Stimulated activated CD8-positive, alpha-beta memory T cell treated with anti-CD3 and anti-CD28 coated beads, Interleukin-15, amount 100 ng/mL, for 48 hours (primary cell): ENCODE measurements at places on chromosomes 7 and 10.

DNA sequence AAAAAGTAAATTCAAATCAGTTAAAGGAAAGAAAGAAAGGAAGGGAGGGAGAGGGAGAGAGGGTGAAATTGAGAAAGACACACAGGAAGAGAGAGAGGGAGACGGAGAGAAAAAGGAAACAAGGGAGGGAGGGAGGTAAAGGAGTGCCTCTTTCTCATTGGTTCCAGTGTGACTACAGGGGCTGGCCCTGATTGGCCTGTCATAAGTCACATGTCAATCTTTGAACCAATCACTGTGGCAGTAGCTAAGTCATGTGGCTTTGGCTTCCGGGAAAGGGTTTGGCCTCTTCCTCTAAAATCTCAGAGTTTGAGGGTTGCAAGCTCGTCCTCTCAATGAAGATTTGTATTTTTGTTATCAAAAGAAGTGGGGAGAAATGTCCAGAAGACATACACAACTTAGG lies 150.2 kb downstream of the RAB11FIP2 start:
- DNase-seq: no peak

- DNase-seq: no peak
Measured at GRCh38 chr7:92648067-92648466, 57.9 kb upstream of the FAM133B start.

GRCh38 chr7:131026297-131027000 lies 292.4 kb upstream of the KLF14 start:
- DNase-seq: no peak

GRCh38 chr10:77638321-77639101 lies 903 bp upstream of the KCNMA1 start:
- DNase-seq: no peak

DNA sequence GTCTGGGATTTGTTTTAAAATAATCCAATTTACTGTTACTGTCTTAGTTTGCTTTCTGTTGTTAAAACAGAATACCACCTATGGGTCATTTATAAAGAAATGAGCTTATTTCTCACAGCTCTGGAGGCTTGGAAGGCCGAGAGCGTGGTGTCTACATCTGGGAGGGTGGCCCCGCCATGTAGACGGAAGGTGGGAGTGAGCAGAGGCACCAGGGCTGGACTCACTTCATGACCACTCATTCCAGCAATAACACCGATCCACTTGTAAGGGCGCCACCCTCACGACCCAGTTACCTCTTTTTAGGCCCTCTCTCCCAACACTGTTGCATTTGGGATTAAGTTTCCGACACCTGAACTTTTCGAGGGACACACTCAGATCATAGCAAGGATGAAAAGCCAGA lies 36.2 kb upstream of the CFAP46 start:
- DNase-seq: no peak

DNA sequence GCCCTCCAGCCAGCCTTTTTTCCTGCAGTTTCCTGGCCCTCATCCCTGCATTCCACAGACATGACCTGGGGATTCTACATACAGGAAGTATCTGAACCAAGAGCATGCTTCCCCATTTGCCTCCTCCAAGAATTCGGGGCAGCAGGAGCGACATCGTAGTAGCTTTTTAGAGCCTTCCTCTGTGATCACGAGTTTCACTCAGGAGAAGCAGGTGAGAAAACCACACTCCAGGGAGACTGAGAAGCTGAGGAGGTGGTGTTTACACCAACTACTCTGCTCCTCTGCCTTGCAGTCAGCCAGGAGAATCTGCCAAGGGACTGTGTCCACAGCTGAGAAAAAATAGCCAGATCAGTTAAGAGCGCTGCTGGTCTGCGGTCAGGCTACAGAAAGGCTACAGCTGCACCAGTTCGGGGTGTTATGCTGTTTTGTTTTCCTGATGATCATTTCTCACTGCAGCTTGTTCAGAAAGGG lies 54.1 kb downstream of the HSPA12A start:
- DNase-seq: no peak

DNA sequence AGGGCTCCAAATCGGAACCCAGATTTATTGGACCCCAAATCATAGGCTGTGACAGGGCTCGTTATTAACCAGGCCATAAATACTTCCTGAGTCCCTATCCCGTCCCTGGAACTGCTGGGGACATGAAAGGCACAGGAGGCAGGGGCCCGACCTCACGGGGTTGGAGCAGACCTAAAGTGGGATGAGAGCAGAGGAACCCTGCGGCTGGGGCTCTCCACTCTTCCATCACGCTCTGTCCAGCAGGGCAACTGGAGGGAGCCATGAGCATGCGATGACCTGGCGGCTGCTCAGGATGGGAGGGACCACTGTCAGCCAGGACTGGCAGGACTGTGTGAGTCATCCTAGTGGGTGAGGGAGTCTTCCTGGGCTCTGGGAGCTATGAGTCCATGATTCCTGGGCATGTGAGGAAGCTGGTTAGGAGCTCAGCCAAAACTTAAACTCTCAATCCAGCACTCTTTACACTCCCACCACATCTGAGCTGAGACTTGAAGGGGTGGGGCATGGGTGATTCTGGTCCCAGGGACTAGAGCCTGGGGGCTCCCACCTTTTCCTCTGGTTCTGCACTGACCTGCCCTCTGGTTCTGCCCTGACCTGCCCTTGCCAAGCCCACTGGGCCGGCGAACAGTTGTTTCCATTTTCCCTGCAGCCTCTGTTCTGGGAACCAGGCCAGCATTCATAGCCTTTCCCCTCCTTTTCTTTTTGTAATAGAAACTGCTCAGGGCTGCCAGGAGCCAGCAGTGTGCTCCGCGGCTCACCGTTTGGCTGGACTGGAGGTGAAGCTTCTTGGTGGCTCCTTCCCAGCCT lies 47.1 kb downstream of the SYPL1 start:
- no peak for DNase-seq

GRCh38 chr7:139943401-139943800 lies 114.3 kb downstream of the TBXAS1 start:
- DNase-seq: no peak

- no peak for DNase-seq
Measured at GRCh38 chr10:108303149-108303548, 1138.6 kb upstream of the SORCS1 start.

DNA sequence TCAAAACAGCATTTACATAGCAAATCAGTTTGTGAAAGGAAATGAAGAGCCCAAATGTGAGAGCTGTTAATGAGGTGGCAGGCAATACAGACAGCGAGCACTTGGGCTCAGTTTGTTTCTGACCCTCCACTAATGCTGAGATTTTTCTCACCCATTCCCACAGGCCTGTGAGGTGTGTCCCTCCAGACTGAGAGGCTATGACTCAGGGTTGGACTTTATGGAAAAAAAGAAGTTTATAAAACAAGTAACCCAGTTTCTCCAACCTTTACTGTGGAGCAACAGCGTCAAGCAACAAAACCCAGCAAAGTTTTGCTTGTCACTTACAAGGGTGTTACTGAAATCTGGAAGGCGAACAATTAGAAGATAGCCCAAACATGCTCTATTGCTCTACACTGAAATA lies 4.9 kb upstream of the FEZF1 start:
- no peak for DNase-seq

DNA sequence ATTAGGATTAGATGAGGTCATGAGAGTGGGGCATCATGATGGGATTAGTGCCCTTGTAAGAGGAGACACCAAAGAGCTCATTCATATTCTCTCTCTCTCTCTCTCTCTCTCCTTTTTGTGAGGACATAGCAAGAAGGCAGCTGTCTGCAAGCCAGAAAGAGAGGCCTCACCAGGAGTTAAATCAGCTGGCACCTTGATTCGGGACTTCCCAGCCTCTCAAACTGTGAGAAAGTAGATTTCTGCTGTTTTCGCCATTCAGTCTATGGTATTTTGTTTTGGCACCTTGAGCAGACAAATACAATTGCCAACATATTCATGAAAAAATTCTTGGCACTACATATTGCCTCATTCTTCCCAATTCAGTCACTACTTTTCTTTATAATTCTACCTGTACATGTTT lies 20.6 kb upstream of the ATAD1 start:
- DNase-seq: no peak

DNA sequence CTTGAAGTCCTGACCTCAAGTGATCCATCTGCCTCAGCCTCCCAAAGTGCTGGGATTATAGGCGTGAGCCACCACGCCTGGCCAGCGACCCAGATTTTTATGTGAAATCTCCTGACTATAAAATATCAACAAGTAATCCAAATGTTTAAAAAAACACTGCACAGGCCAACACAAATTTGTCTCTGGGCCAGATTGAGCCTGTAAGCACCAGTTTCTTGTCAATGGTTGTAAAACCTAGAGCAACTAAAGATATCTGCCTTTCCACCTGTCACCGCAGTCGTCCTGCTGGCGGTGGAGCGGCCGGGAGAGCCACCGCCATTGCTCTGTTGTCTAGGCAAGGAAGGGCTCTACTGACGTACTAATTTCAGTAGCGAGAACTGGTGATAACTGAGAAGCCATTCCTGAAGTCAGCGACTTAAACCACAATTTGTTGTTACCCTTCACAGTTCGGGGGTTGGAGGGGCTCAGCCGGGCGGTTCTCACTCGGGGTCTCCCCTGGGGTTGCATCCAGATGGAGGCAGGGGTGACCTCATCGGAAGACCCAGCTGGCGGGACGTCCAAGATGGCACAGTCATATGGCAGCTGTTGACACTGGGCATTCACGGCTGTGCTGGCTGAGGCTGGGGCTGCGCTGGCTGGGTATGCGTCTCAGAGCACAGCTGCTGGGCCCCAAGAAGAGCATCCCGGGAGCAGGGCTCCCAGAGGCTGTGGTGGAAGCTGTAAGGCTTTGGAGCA lies 55.2 kb upstream of the PDGFA start:
- no peak for DNase-seq

DNA sequence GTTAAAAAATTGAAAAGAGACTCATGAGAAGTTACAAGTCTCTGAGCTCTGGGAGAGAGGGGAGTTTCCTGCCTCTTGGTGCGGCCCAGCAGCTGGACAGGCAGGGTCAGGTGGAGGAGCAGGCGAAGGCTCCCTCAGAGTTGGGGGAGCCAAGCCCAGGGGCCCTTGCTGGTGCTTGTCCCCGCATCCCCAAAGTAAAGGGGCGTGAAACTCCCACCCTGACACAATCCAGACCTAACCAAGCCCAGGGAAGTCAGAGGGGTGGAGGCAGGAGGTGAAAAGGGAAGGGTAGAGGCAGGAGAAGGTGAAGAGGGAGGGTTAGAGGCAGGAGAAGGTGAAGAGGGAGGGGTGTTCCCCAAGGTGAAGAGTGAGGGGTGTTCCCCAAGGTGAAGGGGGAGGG lies 322.8 kb downstream of the GLRX3 start:
- DNase-seq: no peak

DNA sequence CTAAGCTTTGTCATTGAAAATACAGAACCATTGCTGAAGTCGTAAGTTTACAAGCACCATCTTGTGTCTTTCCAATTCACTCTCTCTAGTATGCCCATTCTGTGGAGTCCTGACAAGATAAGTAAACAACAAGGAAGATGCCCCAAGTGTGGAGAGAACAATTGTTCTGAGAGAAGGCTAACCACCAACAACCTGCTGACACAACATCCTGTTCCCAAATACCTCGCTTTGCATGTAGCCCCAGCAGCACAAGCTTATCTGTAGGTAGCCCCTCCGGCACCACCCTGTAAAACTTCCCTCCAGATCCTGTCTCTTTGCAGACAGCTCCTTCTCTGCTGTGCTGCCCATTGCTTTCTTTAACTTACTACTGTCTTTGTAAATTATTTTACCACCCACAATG lies 233.3 kb upstream of the AOAH start:
- no peak for DNase-seq

- DNase-seq: no peak
Measured at GRCh38 chr7:128030654-128031611, at the start of gene LRRC4. Gene LRRC4, minus strand, starts transcription at chr7:128031437. Its CDS starts 797 bp downstream, at chr7:128030640.

DNA sequence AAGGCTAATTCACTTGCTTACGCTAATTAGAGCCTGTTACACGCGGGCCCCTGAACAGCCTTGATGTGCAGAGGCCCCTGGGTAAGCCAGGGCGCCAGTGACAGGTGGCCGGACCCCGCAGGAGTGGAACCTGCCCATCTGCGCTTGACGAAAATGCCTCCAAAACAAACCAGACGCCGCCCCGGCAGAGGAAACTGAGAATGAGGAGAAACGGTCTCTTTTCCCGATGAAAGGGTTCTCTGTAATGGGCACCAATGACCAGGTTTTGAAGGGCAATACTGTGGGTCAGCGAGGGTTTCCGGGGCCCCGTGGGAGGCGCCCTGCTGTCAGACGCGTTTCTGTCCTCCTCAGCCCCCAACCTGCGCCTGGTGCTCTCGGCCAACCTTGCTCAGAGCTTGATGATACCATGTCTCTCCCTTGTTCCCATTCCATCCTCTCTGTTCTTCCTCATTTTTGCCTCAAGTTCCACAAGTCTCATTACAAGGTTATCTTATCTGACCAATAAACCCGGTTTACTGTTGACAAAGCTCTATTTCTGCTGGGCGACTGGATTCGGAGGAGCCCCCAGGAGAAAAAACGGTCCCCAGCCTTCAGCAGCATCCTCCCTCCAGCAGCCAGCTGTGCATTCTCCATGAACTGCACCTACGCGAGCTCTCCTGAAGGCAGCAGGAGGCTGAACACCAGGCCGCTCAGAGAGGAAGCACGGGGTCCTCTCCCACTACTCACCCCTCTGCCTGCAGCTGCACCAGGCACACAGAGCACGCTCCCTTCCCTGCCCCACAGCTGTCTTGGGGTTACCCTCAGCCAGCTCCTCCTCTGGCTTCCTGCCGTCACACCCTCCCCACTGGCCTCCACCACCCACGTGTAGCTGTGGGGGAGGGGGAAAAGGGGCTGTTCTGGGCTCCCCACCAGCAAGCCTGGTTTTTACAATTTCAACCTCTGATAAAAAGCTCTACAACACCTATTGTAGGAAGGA lies 202.0 kb downstream of the MAD1L1 start:
- no peak for DNase-seq

DNA sequence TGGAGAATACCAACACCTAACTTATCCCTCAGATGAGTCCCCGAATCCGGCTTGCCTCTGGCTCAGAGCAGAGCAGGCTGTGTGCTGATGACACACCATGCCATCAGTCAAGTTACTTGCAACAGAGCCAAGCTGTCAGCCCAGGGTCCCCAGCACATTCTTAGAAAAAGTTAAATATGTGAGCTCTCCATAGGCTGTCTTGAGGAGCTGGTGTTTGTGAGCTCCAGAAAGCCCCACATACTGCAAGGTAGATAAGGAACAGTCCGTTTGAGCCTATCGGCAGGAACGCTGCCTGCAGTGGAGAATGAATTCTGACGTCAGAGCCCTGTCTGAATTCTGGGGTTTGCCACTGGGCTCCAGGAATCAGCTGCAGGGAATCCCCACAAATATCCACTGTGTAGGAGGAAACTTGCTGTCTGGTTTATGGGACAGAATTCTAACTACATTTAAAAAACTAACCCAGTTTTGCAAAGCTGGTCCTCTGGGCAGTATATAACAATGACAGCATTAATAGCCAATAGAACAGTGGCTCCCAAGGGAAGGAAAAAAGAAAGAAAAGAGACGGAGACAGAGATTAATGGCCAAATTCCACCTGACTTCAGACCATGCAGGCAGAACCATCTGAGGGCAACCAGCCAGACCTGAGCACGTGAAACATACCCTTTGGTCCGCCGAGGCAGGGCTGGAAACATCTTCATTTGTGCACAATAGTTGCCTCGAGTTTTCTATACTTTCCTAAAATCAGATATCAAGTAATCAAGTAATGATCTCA lies 3.6 kb downstream of the SFXN4 start:
- no peak for DNase-seq

GRCh38 chr7:38383281-38383680 lies 109.8 kb upstream of the TARP start:
- no peak for DNase-seq
